NCI-H1417 (cell line): ENCODE measurements at places on chromosomes 2 and 18.

DNA sequence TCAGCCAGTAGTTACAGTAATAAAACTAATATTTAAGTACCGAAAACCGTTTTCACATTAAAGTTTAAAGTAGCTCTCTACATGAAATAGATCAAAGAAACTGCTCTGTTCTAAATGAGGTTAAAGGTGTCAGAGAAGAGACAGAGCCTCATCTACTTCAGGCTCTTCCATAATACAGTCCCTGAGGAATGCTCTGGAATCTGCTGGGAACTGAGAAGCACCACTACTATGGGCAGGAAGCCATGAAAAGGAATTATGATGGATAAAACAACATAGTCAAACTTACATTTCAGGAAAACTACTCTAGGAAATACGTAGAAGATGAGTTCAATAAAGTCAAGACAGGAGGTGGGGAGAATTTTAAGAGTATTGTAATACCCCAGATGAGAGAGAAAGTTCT is 60.0 kb downstream of the ROCK1 start:
- DNase-seq = no peak

DNA sequence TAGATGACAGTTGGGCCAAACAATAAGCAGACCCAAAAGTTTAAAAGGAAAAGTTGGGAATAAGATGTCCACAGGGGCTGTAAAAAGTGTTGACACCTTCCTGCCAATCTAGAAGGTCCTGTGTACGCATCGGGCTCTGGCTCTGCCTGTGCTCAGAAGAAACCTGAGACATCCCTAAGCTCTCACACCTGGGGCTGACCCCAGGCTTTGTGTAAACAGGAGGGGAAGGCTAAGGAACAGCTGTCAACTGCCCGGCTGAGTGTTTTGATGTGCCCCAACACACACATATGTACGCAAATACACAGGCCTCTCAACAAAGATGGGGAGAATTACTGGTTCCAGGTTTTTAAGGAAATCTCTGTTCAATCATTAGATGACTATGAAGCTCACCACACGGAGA is 59.5 kb downstream of the TMEM131 start:
- DNase-seq = peak; percentile 92

DNA sequence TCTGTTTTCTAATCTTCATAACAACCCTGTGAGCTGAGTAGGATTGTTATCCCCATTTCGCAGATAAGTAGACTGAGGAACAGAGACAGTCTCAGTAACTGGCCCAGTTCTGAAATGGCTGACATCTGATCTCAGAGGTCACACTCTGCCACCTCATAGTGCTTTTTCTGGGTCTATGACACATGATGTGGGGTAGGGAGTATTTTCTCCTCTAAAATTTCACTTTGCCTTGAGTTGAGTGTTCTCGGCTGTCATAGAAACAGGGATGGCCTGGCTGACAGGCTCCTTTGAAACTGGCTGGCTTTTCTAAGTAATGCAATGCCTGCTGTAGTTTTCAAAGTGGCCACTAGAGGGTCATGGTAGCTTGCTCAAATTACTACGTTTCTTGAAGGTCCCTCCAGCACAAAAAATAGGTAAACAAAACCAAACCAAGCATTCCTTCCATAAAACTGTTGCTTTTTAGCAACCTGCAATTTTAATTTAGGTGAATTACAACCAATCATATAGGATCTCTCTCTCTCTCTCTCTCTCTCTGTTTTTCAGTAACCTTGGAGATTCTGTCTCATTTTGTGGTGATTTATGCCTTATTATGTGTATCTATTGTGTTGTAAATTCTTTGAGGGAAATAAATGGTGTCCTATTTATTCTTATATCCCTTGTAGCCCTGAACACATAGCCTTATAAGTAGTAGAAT is 84.2 kb upstream of the TTN start:
- DNase-seq = peak; percentile 57

- DNase-seq = no peak
These were observed 257.7 kb downstream of the PTGR3 start for GRCh38 chr18:74951165-74951760.

DNA sequence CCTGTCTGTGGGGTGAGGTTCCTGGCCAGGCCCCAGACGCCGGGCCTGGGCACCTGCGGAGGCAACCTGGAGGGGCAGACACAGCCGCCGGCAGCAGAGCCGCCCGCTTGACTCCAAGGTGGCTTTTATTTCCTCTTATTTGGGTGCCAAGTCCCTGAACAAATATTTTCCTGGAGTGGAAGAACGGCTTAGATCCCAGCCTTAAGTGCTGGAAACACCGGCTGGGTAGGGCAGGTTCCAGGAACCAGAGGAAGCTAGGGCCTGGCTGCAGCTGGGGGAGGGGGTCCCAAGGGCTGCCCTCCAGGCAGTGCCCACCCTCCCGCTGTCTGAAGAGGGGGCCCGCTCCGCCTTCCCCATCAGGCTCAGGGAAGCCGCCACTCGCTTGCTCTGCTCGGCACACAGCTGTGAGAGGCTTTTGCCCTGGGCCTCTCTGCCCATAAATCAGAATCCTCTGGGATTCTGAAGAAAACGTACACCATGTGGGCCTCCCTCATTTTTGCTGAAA is 28.2 kb downstream of the SDC1 start:
- DNase-seq = peak; percentile 71

- no peak for DNase-seq
These were observed 44.3 kb downstream of the SCN9A start for GRCh38 chr2:166331468-166331867.

- DNase-seq = no peak
These were observed 15.3 kb downstream of the WDR43 start for GRCh38 chr2:28909655-28910353.

GRCh38 chr2:120712180-120712681 is 23.4 kb upstream of the GLI2 start:
- DNase-seq = no peak

- no peak for DNase-seq
These were observed 28.8 kb downstream of the FBLN7 start for GRCh38 chr2:112166806-112167499.

GRCh38 chr2:68059784-68060525 is 2.8 kb downstream of the C1D start:
- no peak for DNase-seq

DNA sequence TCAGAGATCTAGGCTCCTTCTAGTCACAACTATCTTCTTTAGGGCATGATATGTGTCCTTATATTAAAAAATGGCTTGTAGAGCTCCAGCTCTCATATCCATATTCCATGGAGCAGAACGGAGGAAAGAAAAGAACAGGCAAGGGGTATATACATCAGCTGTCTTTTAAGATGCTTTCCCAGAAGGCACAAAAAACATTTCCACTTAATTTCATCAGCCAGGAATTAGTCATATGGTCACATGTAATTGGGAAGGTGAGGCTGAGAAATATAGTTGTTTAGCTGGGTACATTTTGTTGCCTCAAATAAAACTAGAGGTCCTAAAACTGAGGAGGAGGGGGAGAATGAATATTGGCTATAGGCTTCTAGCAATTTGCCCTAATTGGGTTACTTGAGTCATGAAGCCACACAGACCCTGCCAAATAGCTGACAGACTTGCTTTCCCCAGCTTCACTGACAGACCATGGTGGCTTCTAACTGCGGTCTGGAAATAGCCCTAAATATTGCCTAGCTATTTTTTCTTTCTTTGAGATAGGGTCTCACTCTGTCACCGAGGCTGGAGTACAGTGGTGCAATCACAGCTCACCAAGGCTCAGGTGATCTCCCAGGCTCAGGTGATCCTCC is 20.0 kb downstream of the MAIP1 start:
- DNase-seq = no peak

GRCh38 chr18:74050807-74051206 is 96.8 kb downstream of the FBXO15 start:
- peak; percentile 89 for DNase-seq

GRCh38 chr18:51290860-51291259 is 93.4 kb upstream of the MEX3C start:
- no peak for DNase-seq

GRCh38 chr18:30469091-30469490 is 573.5 kb downstream of the DSC3 start:
- DNase-seq = no peak

DNA sequence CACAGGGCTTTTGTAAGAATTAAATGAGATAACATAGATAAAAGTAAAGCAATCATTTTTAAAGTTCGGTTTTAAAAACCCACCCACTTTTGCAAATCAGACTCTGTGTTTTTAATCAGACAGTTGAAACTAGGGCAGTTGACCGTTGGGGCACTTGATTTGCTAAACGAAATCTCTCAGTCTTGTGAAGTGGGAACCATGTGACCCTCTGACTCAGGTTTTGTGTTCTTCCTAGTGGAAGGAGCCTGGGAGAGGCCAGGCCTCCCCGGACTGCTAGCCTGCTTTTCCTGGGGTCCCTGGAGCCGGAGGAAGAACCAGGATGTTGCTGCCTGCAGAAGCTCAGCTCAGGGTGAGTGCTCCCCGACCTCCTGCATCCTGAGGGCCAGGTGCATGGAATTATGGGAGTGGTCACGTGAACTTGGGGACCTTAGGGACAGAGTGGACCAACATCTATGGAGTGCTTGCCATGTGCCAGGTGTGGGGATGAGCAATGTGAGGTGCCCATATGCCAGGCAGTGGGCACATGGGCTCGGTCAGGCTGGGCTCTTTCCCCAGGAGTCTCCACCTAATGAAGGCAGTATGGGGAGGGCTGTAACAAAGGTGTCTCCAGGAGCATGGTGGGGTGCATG is 3.9 kb downstream of the C2orf72 start:
- DNase-seq = no peak

DNA sequence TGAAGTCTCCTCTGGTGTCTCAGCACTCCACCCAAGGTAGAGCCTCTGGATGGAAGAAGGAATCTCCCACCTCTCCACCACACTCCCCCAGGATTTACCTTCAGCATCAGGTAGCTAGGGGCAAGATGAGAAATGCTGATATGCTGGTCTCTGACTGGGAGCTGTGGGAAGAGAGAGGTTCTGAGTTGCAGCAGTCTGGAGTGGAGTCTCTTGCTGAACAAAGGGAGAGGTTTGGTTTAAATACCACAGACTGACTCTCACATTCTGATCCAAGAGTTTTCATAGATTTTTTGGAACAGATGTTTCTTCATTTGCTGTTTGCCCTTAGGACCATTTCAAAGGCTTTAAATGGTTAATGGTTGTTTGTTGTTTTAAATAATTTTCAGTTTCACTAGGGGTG is 1.1 kb upstream of the CFLAR start:
- no peak for DNase-seq

DNA sequence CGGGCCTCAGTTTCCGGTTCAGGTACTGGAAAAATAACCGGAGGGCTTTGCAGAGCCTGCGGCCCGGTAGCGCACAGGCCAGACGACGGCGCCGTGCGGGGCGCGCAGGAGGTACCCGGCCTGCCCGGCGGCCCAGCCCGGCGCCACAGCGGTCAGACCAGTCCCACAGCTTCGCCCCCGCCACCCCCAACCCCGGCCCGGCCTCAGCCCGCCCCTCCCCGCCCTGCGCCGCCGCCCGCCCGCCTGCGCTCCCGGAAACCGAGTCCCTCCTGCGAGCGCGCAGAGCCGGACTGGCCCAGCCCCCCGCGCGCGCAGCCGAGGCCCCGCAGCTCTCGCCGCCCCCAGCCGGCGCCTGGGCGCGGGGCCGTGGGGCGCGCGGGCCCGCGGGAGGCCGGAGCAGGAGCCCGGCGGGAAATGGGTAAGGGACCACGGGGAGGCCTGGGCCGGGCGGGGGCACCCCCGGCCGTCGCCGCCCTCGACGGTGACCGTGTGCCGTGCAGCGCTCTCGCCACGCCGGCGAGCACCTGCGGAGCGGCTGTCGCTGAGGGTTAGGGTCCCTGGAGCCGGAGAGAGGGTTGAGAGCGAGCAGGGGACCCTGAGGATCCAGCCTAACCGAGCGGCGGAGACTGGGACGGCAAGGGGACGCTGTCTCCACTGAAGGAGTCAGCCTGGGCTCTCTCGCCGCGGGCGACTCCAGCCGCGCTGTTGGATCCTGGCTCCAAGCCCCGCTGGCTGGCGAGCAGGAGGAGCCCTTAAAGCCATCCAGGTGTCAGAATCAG is 16.5 kb upstream of the PSD4 start:
- peak; percentile 75 for DNase-seq

GRCh38 chr2:153004627-153005026 is 286.2 kb downstream of the ARL6IP6 start:
- DNase-seq = no peak

DNA sequence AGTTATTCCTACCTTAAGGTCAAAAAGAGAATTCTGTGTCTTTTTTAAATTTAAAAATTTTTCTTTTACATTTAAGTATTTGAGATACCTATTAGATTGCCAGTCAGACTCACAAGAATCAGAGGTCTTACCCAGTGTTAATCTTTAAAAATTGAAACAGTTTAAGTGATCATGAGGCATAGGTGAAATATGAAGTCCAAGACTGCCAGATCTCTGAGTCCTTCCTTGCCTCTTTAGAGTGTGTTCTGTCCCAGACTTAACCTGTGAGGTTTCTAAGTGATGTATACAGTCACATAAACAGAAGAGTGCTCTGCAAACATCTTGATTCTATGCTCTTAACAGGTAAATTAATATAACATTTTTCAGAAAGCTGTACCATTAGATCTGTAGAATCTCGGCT is 40.6 kb downstream of the ACTR3 start:
- no peak for DNase-seq

- DNase-seq = no peak
These were observed 312.3 kb upstream of the PIK3C3 start for GRCh38 chr18:41642756-41643155.

DNA sequence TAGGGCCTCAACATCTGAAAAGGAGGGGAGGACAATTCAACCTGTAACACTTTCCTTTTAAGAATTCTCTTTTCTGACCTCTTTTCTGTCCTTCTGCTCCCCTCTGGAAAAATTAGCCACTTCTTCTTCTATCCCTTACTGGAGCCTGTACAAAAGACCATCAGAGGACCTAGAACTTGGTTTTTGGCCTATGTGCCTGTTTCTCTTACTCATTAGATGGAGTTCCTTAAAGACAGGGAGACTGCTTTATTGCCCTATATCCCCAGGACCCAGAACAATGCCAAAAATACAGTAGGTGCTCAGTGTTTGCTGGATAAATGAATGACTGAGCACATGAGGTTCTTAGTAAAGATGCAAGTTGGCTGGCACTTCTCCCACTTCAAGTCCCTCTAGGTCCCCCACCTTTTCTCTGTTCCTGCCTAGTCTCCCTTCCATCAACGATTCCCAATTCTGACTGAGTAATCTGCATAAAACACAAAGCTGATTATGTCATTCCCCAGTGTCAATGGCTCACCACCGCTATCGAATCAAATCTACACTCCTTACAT is 114.2 kb downstream of the DDX1 start:
- DNase-seq = no peak

- no peak for DNase-seq
These were observed 2.3 kb downstream of the DCAF17 start for GRCh38 chr2:171436307-171436706.

DNA sequence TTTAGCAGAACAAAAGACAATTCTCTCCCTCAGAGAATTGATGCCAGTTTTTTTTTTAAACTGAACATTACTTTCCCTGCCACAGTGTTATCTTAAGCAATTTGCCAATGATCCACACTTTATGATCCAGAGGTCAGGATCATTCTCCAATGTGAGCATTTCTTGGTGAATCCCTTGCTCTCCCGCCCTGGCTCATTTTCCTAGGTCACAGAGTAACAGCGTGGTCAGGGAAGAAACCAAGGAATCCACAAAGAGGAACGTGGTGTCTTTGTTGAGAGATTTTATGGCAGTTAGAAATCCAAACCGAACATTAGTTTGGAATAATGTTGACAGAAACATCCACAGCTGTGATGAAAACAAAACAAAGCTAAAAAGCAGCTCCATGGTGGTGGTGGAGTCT is 250.3 kb downstream of the TTC32 start:
- DNase-seq = no peak

GRCh38 chr2:27086724-27087593 is at the start of gene KHK:
Gene KHK, plus strand, starts transcription at chr2:27086772. Its CDS starts 488 bp downstream, at chr2:27087260.
- DNase-seq = peak; percentile 71

GRCh38 chr18:5571666-5572065 is 27.9 kb upstream of the EPB41L3 start:
- DNase-seq = no peak

GRCh38 chr2:100417711-100418124 is 250 bp upstream of the CHST10 start:
- peak; percentile 58 for DNase-seq
